CD4-positive, alpha-beta T cell treated with Interleukin-6 at 100 ng/mL for 8 hours (primary cell): ENCODE measurements at places on chromosomes 12 and 14.

DNA sequence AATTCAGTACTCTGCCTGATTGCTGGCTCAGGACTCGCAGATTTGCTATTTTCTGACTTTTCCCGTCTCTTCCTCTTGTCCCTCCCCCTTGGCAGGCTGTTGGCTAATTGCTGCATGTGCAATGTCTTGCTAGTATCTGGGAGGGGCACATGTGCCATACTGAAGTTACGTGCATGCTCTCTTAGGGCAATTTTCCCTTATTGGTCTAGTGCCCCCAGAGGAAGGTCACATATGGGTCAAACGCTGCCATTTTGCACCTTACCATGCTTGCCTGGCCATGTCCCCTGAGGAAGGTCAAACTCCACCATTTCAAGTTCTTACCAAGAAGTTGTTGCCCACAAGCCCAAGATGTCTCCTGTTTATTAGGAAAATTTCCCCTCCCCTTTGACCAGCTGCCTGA, 13.9 kb upstream of the ERC1 start:
- no peak for DNase-seq

DNA sequence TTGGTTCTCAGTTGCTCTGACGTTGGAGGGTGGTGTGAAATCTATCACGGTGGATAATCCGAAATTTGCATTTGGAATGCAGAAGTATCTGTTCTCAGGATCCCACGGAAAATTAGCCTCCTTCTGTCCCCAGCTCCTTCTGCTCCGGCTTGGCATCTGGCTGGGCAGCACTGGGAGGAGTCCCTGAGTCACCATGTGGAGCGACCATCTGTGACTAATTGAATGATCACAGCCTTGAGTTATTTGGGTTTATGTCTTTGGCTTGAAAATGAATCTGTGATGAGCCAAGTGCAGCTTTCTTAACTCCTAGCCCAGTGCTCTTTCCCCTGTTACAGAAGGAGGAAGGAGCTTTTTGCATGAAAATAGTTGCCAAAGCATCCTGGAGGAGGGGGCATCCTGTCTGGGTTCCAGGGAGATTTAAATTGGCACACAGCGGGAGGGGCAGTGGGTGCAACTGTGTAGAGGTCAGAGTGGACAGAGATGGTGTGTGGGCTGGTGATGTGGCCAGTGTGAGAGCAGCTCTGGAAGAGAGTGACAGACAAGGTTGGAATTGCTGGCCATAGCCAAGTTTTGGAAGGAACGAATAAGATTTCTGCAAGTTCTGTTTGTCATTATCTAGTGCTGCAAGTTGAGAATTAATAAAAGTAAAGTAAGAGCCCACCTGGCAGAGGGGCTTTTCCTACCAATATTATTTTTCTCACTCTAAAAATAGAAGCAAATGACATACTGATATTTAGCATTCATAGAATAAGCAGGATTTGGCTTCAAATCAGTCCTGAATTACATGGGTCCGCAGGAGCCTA, 74.4 kb downstream of the SLC24A4 start:
- no peak for DNase-seq

DNA sequence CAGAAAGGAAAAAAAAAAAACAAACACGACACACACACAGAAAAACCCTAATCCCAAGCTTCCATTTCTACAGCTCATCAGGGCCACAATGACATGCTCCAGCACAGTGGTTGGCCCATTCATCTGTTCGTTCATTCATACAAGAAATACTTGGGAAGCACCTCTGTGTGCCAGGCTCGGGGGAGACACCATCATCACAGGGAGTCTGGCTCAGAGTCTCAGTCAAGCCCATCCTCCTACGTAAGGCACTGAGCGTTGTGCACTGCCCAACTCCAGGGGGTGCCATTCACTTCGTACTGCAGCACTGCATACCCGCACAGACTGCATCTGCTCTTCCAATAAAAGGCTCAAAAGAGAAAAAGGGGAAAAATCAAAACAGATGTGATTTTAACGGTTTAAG, 15.3 kb downstream of the VPS37B start:
- DNase-seq = peak; percentile 24

DNA sequence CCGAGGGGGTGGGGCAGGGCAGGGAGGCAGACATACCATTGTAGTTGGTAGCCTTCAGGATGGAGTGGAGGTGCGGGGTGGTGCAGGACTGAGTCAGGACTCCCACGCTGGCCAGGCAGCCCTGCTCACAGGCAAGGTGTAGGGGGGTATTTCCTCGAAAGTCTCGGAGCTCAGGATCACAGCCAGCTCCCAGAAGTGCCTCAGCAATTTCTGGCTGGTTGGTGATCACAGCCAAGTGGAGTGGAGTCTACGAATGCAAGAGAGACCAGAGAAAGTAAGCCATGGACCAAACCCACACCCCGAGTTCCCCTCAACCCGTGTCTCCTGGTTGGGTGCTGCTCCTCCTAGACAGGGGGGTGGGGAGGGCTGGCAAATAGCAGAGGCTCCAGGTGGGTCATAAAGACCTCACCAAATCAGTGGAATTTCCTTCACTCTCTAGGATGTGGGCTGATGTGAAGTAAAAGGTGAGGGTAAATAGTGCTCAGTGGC, 1.4 kb downstream of the NFKBIA start:
- no peak for DNase-seq

- DNase-seq = no peak
Observed at GRCh38 chr14:74579447-74580274, 32.4 kb downstream of the LTBP2 start.

GRCh38 chr12:13373131-13373530, 176.6 kb downstream of the EMP1 start:
- no peak for DNase-seq

GRCh38 chr14:65791191-65791981, 378.9 kb downstream of the FUT8 start:
- DNase-seq = no peak

- DNase-seq = no peak
Observed at GRCh38 chr12:74526535-74526934, 11.1 kb upstream of the ATXN7L3B start.

- DNase-seq = peak; percentile 83
Observed at GRCh38 chr14:22886500-22887259, 3.7 kb downstream of the REM2 start.

DNA sequence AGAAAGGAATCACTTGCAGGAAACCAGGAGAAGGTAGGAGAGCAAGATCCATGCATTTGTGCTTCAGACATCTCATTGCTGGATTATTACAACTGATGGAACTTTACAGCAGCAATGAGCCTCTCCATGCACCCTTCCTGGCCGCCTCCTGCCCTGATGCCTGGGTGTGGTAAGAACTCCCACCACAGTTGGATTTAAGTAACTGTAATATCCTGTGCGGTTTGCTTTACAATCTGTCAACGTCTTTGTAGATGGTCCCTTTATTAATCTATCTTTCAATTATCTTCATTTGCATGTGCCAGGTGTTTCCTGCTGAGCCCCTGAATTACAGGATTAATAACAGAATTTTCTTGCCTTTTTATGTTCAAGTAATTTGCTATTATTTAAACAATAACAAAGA, 1300.5 kb upstream of the TMEM132C start:
- DNase-seq = no peak

DNA sequence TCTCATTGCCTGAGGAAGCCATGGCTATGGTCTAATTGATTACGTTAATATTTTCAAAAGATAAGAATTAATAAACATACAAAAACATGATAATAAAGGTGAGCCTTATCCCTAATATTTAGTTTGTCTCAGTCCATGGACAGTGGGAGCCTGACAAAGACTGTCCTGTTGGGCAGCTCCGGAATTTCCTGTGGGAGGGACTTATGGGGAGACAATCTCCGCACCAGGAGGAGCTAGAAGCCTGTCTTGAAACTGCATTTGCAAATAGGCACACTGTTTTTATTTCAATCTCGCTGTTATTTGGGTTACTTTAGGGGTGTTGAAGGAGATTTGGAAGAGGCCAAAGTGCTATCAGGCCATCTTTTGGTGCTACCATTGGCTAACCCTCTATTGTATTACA, 50.8 kb upstream of the ZDHHC17 start:
- DNase-seq = no peak

DNA sequence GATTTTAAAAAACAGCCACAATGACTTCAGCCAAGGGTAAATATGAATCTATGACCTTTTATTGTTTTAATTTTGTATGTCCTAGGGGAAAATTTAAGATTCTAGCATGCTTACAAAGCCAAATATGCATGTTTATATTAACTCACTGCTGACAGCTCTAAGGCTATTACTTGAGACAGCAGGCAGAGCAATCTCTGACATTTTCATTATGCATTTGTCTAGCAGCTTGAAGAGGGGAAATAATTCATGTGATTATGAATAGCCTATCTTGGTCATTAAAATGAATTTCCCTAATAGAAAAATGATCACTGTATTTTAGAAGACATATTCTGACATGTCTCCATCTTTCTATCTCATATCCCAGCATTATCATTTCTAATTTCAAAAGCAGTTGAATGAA, 46.6 kb upstream of the HELB start:
- no peak for DNase-seq

DNA sequence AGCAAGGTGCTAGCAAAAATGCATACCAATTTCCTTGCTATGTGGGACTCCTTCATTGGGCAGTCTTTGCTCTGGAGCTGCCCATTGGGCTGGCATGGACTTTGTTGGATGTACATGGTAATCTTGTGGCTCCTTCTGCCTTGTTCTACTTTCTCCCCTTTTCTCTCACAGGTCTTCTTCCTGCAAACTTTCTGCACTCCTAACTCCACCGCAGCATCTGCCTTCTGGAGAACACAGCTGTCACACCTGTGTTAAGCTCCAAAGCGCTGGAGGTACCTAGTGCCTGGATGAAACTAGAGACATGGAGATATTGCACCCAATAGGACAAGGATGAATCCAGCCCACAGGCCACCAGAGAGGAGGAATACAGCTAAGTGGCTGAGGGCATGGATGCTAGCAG, 60.7 kb upstream of the CCND2 start:
- no peak for DNase-seq

- DNase-seq = no peak
Observed at GRCh38 chr12:1947081-1947480, 28.6 kb upstream of the CACNA2D4 start.

GRCh38 chr14:51012055-51012454, 67.8 kb upstream of the PYGL start:
- no peak for DNase-seq

DNA sequence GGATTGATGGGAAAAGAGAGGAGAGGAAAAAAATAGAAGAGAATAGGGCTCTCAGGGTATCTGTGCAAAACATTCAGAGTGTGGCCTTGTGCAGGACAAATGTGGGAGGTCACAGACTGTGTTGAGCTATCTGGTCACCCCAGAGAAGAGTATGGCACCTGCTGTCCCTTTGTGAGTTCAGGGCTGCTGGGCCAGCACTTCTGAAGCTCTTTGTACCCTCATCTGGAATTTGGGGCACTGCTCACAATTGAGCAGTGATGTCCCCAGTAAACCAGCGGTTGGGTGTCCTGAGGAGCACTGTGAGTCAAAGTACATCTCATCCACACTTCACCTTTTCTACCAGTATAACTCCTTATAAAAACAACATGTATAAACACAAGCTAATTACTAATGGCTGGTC, 2.6 kb upstream of the KRT81 start:
- DNase-seq = no peak

DNA sequence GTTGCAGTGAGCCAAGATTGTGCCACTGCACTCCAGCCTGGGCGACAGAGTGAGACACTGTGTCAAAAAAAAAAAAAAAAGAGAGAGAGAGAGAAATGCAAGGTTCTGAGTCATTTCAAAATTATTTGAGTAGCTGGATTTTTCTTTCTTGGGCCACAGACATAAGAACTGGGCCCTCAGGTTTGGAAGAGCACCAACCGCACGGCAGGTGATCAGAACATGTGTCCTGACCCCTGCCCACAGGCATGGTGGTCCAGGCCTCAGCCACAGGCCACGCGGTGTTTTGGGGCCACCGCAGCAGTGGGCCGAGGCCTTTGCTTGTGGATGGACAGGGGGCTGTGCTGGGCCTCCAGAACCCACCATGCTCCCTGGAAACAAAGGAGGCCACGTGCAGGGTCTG, 126.7 kb downstream of the CALM1 start:
- no peak for DNase-seq

DNA sequence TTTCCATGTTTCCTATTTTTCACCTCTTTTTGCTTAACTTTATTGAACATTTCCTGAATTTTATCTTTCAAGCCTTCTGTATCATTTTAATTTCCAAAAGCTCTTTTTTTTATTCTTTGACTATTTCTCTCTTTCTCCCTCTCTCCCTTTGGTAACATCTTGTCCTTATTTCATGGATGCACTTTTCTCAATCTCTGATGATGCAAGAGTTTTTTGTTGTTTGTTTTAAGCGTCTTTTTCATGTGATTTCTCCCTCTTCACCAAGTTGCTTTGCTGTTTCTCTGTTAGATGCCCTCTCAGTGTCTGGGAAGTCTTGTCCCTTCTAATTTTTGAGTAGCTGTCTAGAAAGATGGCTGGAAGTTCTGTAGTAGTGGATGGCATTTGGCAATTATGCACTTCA, 62.6 kb downstream of the ANO6 start:
- no peak for DNase-seq

DNA sequence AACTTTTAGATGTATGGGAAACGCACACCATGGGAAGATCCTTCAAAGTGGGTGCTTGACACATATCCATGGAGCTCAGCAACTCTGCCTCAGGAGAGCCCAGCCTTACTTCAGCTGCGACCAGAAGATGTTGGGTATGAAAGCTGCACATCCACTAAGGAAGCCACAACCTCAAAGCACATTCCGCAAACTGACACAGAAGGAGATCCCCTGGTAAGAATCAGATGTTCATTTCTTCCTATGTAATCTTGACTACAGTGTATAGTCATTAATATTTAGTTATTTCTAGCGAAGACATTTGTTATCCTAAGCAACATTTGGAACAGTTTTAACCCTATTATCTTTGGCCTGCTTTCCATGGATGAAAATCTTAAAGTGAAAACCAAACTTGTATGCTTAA, 374.2 kb downstream of the NAV3 start:
- no peak for DNase-seq

DNA sequence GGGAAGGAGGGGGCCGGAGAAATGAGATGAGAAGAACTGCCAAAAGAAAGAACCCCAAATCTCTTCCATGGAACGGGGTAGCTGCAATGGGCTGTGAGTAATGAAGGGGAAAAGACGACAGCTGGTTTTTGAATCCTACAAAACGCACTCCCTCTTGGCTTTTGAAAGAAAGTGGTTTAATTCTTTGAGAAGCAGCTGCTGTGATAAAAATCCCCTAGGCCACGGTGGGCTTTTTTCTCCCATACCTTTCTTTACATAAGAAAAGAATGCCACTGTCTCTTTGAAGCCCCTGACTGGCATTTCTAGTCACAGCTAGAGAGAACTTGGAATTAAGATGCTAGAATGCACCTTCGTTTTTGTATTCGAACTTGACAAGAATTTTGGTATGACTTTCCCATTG, 486.1 kb downstream of the GLT1D1 start:
- no peak for DNase-seq

DNA sequence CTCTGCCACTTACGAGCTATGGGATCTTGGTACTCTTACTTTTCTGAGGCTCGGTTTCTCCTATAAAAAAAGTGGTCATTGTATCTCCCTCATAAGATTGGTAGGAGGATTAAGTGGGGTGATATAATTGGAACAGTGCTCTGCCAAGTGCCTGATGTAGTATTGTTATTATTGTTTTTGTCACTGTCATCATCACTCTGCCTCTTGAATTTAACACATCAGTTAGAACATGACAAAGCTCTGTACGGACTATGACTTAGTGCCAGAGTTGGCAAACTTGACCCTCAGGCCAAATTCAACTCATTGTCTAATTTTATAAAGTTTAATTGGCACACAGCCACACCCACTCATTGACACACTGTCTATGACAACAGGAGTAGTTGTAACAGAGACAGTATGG, 229.0 kb upstream of the NOS1 start:
- no peak for DNase-seq

- no peak for DNase-seq
Observed at GRCh38 chr14:71722885-71723284, 209.3 kb upstream of the RGS6 start.
